ENCODE measurements at places on chromosomes 16 and 17.
A peak's percentile ranks its signal among the peaks of the same experiment; 100 is the strongest.

GRCh38 chr16:77297996-77298395 is 98.8 kb downstream of the SYCE1L start:
- DNase-seq, result no peak

DNA sequence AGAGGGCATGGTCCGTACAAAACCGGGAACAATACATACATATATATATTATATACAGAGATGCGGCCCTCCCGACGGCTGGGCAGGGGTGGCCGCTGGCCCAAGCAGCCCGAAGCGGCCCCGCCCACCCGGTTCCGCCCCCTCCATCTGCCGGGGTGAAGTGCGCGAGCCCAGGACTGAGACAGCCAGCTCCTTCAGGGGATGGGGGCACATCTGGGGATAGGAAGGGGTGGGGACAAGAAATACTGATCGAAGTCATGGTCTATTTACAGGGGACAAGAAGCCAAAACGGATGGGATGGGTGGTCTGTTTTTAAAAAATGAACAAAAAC is 3.8 kb upstream of the SAMD14 start:
- DNase-seq, result no peak

GRCh38 chr17:30217054-30217453 is 18.4 kb downstream of the SLC6A4 start:
- DNase-seq, result no peak

DNA sequence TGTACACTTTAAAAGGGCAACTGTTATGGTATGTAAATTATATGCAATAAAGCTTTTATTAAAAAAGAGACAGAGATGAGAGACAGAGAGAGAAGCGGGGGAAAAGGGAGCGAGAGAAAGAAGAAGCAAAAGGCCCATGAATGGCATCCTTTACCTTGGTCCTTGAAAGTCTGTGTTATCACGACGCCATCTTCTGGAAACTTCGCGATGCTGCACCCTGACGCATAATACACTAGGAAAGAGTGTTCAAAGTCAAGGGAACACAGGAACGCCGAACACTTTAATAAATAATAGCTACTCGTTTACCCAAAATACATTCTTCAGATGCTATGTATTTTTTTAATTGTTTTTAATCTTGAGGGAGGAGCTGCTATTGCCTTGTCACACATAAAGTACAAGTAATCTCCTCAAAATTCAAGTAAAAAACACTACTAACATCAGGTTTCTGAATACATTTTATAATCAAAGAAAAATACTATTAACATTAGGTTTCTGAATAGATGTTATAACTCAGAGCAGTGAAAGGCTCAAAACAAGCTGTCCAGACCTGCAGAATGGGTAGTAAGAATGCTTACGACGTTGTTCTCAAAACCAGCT is 23.0 kb upstream of the SLC38A8 start:
- peak; percentile 50 for DNase-seq

GRCh38 chr16:75244225-75244809 is 7.1 kb downstream of the BCAR1 start:
- no peak for DNase-seq

- DNase-seq, result no peak
These were observed 24.6 kb downstream of the CNGB1 start for GRCh38 chr16:57946181-57946801.

- DNase-seq, result no peak
These were observed 100.2 kb downstream of the CMIP start for GRCh38 chr16:81544700-81545271.

DNA sequence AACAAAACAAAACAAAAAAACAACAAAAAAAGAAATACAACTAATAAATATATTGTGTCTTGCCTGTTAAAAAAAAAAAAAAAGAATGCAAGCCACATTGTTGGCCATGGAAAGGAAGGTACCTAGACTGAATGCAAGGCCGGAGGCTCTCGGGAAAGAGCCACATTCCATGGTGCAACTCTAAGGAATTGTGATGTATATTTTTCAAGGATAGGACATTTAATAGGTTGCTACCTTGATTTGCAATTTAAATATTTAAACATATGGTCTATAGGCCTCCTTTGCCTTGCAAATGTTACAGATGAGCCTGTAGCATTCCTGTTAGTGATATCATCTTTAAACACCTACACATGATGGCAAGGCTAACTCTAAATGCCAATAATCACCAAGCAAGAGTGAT is 650.9 kb downstream of the TOX3 start:
- DNase-seq, result no peak

DNA sequence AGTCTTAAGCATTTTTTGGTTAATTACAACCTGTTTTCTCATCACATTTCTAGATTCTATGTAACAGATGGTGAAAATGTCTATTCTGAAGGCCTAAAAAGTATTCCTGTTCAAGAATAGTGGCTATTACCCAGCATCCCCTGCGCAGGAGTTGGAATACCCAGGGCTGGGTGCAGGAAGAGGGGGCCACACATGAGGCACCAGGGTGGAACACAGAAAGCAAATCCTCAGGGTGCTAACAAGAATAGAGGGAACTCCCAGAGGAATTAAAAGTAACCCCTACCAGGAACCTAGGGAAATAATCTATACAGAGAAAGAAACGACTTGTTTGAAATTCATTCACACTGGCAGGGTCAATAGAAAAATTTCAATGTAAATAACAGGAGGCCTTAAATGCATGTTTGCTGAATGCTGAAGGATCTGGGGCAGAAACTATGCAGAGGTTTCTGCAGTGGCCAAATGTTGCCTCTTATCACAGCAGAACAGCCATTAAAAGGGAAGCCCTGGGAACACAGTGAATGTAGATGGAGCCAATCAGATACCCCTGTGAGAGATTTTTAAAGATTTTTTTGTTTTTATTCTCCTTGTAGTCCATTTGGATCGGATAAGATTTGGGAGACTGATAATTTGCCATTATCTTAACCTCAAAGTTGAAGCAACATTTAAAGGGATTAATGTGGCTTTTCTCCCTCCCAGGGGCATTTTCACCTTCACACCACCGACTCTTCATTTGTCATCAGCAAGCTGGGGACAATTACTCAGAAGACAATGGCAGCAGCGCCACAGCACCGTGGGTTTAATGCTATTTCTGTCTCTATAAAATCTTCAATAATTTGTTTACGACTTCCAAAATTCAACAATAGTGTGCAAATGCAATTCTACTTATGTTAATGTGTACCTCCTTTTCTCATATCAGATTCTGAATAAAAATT is 196.0 kb upstream of the PSMD7 start:
- no peak for DNase-seq

- DNase-seq, result peak; percentile 60
These were observed 108.5 kb upstream of the XYLT1 start for GRCh38 chr16:17578981-17579874.

DNA sequence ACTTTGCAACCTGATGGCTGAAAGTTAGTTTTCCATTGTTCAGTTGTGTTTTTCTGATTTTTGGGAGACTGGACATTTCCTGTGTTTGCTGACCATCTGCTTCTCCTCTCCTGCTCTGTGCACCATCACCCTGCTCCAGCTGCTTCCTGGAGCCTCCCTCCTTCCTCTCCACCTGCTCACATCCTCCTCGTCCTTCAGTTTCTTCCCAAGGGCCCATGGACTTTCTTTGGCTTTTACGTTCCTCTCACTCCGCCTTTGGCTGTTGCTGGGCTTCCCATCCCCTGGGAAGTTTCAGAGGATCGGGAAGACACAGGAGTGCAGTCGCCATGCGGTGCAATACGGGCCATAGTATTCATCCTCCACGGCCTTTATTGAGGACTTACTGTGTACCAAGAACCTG is 61.6 kb downstream of the TNFRSF13B start:
- DNase-seq, result no peak

GRCh38 chr17:31722251-31723056 is 136.6 kb downstream of the COPRS start:
- DNase-seq, result no peak

- peak; percentile 22 for DNase-seq
These were observed 97.3 kb downstream of the SDK2 start for GRCh38 chr17:73546770-73547536.

- no peak for DNase-seq
These were observed 61.9 kb upstream of the CIBAR2 start for GRCh38 chr16:85173981-85174751.

DNA sequence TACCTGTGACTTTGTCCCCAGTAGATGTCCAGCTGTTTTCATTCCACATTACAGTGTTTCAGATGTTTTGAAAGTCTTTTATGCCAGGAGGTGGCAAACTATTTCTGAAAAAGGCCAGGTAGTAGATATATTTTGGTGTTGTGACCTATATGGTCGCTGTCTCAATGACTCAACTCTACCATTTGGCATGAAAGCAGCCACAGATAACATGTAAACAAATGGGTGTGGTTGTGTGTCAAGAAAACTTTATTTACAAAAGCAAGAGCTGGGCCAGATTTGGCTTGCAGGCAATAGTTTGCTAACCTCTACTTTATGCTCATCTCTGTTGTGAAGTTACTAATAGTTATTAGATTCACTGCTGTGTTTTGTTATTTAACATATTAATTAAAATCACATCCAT is 728.7 kb upstream of the EEF2KMT start:
- no peak for DNase-seq

DNA sequence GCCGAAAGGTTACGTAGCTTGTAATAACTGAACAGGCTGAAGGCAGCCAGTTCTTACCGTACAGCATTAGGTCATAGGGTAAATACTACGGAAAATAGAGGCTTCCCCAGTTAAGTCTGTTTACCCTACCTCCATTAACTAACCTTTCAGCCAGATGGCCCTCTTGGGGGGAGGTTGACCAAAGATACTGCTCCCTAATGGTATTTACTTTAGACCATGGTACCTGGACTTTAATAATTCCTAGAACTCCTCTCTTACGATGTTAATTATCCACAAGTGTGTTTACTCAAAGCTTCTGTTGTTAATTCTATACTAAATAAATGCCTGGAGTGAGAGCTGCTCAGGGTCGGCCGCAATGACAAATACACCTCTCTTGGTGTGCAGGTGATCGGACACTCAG is 9.8 kb upstream of the ADAT1 start:
- DNase-seq, result no peak

GRCh38 chr17:82332669-82333278 is 792 bp downstream of the SECTM1 start:
- DNase-seq, result peak; percentile 60

DNA sequence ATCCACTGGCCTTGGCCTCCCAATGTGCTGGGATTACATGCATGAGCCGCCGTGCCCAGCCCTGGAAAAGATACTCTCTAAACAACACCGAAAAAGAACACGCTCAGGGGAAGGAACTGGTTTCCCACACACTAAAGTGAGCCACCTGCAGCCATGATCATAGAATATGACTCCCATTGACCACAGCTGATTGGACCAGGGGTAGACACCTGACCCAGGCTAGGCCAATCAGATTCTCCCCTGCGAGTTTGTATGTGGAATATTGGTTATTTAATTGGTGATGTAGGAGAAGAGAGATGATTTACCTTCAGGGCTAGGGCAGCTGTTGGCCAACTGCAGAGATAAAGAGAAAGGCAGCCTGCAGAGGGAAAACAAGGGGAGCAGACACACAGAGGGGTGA is 9.0 kb upstream of the GGA2 start:
- DNase-seq, result no peak

DNA sequence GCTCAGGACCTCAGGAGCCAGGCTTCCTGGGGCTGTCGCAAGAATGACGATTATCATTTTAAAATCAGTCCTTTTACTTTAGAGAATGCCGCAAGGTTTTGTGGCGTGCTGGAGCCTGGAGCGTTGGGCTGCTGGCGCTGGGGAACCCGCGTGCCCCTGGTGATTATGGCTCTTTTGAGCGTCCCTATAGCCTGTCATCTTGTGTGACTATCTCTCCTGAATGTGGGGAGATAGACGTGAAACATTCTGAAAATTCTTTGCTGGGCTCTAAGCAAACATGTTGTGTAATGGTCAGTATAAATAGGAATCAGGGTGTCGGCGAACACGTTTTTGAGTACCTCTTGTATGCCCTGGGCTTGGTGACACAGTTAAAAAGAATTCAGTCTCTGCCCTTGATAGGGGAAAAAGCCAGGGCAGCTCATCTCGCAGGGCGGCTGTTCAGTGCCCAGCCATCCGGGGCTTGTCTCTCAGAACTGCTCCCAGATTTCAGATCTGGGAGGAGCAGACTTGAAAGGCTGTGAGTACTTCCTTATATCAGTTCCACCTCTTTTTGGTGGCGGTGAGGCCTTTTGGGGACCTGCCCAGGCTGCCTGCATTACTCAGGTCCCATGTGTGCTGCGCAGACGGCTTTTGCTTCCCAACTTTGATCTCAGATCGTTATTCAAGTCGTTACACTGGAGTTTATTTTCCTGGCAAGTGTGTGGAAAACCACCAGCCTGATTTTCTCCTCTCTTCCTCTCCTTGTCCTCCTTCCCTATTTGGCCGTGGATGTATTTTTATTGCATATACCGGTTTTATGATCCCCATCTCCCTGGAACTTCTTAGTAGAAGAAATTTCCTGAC is 973 bp downstream of the SLC7A6 start:
- peak; percentile 73 for DNase-seq

DNA sequence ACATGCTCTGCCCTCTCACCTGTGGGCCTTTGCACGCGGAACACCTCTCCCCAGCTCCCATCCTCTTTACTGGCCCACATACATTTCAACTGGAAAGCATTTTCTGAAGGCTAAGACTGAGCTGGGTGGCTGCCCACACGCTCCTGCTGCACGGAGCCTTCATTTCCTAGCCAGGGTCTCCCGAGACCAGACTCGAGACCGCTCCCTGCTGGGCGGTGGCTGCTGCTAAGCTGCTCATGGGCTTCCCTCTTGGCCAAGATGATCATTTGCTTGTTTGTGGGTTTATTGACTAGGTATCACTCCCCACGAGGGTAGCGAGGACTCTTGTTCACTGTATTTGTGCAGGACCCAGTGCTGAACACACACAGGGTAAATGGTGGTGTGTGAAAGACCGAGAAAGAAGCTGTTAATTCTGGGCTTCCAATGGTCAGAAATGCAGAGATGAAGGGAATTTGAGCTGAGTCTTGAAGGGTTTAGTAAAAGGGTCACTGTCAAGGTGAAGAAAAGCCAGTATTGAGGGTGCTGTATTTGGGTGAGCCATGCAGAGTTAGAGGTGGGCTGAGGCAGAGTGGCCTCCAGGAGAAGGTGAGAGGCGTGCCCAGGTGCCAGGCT is 907 bp downstream of the TRAPPC2L start:
- DNase-seq, result peak; percentile 82

GRCh38 chr17:80868022-80868609 is 123.5 kb upstream of the CHMP6 start:
- DNase-seq, result no peak

DNA sequence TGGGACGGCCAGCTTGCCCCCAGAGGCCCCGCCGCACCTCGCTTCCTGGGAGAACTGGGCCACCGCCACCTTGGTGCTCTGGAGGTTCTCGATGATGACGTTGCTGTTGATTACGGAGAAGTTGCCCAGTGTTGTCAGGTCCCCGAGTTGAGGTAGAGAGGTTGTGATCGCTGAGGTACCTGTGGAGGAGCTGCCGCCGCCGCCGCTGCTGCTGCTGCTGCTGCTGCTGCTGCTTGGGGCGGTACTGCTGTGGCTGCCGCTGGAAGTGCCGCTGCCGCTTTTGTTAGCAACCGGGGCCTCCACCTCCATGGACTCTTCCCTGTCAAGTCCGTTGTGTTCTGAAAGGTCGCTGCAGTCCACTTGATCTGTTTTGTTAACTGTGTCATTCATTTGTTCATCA is 9.5 kb downstream of the SALL1 start:
- DNase-seq, result no peak

DNA sequence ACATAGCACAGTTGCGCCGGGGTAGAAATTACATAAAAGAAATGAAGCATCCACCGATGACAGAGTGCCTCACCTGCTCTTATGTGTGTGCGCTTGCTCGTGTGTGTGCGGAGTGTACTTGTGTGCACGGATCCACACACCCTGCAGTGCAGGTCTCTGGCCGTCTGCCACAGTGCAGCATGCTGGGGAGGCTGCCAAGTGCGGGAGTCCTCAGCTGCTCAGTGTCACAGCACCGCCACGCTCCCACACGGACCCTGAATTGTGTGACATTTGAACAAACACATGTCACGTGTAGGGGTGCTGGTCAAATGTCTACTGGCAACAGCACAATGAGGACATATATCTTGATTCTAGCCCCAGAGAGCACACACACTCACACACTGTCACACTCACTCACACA is 243.0 kb upstream of the MYOCD start:
- DNase-seq, result no peak

All from activated CD4-positive, alpha-beta memory T cell treated with anti-CD3 and anti-CD28 coated beads for 36 hours (primary cell).